Activated CD4-positive, alpha-beta T cell treated with anti-CD3 and anti-CD28 coated beads, Interleukin-2, amount 10 ng/mL, durations not matched to agents 7 days and 5 days (primary cell): ENCODE measurements at places on chromosomes 16 and 17. TPM values are rescaled to one million over a fixed set of nuclear protein-coding genes. Genes with fewer than 3 reads are reported as not detected.

DNA sequence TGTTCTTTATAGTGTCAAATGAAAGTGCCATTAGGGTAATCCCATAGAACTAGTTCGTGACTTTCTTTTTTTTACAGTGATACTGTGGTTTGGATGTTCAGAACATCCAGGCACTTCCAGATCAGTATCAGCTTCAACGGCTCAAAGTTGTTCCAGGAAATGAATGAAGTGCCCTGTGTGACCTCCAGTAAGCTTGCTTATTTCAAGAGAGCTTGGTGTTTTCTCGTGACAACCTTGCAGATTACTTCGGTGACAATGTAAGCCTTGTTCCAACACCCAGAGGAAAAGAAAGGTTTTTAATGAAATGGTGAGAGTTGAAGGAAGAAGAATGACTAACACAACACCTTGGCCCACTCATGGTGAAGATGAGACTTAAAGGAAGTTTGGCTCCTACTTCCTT lies 16.0 kb upstream of the KCNJ16 start:
- H3K36me3 ChIP-seq: no peaks in the 10 kb centered on the region
- no peak overlapping the region for H3K27ac ChIP-seq
- no peaks in the 10 kb centered on the region for H3K27me3 ChIP-seq

OSGIN1 gene
- total RNA-seq: 0.77 TPM

GRCh38 chr16:3094289-3095027 lies 4.6 kb downstream of the ZSCAN10 start:
- H3K4me3 ChIP-seq: no peak overlapping the region
- peak; percentile 64 for DNase-seq
- H3K27me3 ChIP-seq: no peaks in the 10 kb centered on the region
- peak overlapping the region; percentile 11 for H3K27ac ChIP-seq

GRCh38 chr17:64172510-64172909 lies 42.6 kb upstream of the ERN1 start:
- no peaks in the 10 kb centered on the region for H3K4me1 ChIP-seq
- H3K27ac ChIP-seq: no peak overlapping the region
- H3K36me3 ChIP-seq: peaks cover 18% of the 10 kb centered on the region
- no peak for DNase-seq
- H3K4me3 ChIP-seq: no peak overlapping the region
- H3K27me3 ChIP-seq: no peaks in the 10 kb centered on the region

- no peaks in the 10 kb centered on the region for H3K27me3 ChIP-seq
- H3K4me3 ChIP-seq: peak overlapping the region; percentile 74
- peak overlapping the region; percentile 82 for H3K27ac ChIP-seq
- H3K36me3 ChIP-seq: peaks cover 30% of the 10 kb centered on the region
These were observed 902 bp upstream of the SPATA32 start for GRCh38 chr17:45262516-45263476.

- no peak for DNase-seq
- no peaks in the 10 kb centered on the region for H3K36me3 ChIP-seq
- H3K4me3 ChIP-seq: no peak overlapping the region
- H3K27ac ChIP-seq: no peak overlapping the region
- peaks cover 9% of the 10 kb centered on the region for H3K4me1 ChIP-seq
These were observed 92.7 kb downstream of the TMEM100 start for GRCh38 chr17:55629995-55630394.

- peak; percentile 47 for DNase-seq
- peaks cover 19% of the 10 kb centered on the region for H3K4me1 ChIP-seq
- H3K36me3 ChIP-seq: peaks cover 6% of the 10 kb centered on the region
- peak within 1 kb of the TSS; percentile 81 for H3K27ac ChIP-seq
- H3K4me3 ChIP-seq: peak within 1 kb of the TSS; percentile 76
- H3K27me3 ChIP-seq: peaks cover 12% of the 10 kb centered on the region
These were observed at the start of gene TLCD3A for GRCh38 chr17:732067-732901. Gene TLCD3A, plus strand, starts transcription at chr17:732596. Its CDS starts 52 bp downstream, at chr17:732648.

GRCh38 chr17:40616592-40616991 lies 31.0 kb downstream of the SMARCE1 start:
- no peaks in the 10 kb centered on the region for H3K27me3 ChIP-seq
- no peak for DNase-seq
- no peak overlapping the region for H3K4me3 ChIP-seq
- H3K27ac ChIP-seq: peak overlapping the region; percentile 73

TBX21 gene
- 13.8 TPM for total RNA-seq

CASKIN1 gene
- 0.19 TPM for total RNA-seq

DNA sequence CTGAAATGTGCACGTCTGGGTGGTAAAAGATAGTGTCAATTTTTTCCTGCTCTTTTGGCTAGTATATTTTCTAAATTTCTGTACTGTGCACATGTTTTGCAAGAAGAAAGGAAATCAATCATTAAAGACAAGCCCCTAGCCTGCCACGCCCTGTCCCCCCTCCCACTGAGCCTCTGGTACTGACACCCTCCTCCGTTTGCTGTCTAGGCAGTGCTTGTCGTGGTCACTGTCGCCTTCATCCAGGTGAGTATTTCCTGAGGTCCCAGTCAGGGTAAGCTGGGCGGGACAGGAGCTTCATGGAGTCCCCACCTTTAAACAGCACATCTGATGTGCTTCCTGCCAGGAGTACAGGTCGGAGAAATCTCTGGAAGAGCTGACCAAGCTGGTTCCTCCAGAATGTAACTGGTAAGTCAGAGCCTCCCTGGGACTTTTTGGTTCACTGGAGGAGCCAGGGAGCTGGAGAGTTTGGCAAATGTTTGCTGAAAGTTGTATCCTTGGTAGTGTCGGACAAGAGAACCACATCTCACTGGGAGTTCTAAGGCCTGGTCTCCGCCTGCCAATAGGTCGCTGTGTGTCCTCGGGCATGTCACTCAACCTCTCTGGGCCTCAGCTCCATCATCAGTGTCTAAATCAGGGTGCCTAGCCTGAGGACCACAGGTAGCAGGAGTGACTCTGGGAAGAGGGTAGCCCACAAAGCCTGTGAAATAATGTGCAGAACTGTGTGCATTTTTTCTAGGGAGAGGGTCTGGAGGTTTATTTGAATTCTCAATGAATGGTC lies 42.2 kb downstream of the ATP2C2 start:
- H3K27ac ChIP-seq: no peak overlapping the region
- no peak for DNase-seq
- no peak overlapping the region for H3K4me3 ChIP-seq
- H3K4me1 ChIP-seq: peaks cover 3% of the 10 kb centered on the region

GRCh38 chr16:23214796-23215195 lies 32.3 kb downstream of the SCNN1G start:
- DNase-seq: no peak
- no peaks in the 10 kb centered on the region for H3K36me3 ChIP-seq
- no peak overlapping the region for H3K4me3 ChIP-seq
- H3K27ac ChIP-seq: no peak overlapping the region
- no peaks in the 10 kb centered on the region for H3K4me1 ChIP-seq

USB1 gene
- 58.0 TPM for total RNA-seq

DNA sequence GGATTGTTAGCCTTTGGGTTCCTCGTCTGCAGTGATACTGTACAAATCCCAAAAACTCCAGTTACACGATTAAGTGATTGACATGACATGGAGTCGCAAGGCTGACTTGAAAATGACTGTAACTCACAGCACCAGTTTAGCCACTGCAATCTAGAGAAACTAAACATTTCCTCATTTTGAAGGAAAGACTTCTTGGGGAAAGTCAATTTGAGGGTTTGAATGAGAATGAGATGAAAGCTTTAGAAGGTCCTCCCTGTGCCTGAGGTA lies 4.8 kb downstream of the BANP start:
- H3K27me3 ChIP-seq: no peaks in the 10 kb centered on the region
- no peak for DNase-seq
- H3K36me3 ChIP-seq: peaks cover 42% of the 10 kb centered on the region
- H3K27ac ChIP-seq: peak overlapping the region; percentile 99

EVI2A gene
- total RNA-seq: 73.4 TPM

RAB37 gene
- 30.4 TPM for total RNA-seq

DNA sequence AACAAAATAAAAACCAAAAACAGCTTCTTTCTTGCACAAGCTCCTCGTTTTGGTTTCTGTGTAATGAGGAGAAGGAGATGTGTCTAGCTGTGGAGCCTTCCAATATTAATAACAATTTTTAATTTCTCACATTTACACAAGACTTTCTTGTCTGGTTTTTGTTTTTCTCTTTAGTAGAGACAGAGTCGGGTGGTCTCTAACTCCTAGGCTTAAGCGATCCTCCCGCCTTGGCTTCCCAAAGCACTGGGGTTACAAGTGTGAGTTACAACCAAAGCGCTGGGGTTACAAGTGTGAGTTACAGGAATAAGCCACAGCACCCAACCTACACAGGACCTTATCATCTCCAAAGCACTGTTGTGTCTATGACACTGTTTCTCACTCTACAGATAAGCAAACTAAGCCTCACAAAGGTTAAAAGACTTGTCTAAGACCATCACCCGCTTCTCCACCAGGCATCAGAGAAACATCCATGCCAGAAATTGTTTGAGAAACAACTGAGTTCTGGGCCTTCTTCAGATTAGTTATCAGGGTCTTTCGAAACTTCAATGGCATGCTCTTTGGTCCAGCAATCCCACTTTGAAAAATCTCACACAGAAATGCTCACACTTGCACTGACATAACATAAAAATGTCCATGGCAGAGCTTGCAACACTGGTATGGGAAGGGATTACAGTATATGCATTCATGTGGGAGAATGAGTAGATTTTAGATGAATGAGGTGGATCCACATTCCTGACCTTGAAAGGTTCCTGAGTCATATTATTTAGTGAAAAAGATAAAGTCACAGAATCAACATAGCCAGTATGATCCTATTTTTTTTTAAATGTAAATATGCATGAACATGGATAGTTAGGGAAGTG lies 3.9 kb downstream of the ABAT start:
- peaks cover 19% of the 10 kb centered on the region for H3K4me1 ChIP-seq
- H3K27me3 ChIP-seq: no peaks in the 10 kb centered on the region
- H3K4me3 ChIP-seq: no peak overlapping the region
- H3K27ac ChIP-seq: no peak overlapping the region
- no peak for DNase-seq

- peaks cover 2% of the 10 kb centered on the region for H3K27me3 ChIP-seq
- no peak for DNase-seq
- peaks cover 62% of the 10 kb centered on the region for H3K4me1 ChIP-seq
- no peak overlapping the region for H3K4me3 ChIP-seq
- H3K36me3 ChIP-seq: no peaks in the 10 kb centered on the region
These were observed 29.0 kb downstream of the CDK5R1 start for GRCh38 chr17:32515677-32516383.

DNA sequence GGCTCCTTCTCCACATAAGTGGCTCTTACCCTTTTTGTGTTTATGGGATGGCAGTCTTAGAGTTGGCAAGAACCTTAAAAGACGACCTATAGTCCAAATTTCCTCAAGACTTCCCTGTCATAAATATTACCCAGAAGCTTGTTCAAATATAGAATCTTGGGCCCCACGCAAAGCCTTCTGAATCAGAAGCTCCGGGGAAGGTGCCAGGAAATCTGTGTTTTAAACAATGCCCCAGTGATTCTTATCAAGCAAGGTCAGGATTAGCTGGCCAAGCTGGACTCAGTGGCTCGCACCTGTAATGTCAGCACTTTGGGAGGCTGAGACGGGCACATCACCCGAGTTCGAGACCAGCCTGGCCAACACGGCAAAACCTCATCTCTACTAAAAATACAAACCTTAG lies 85.7 kb downstream of the TIMM22 start:
- H3K36me3 ChIP-seq: peaks cover 25% of the 10 kb centered on the region
- no peaks in the 10 kb centered on the region for H3K27me3 ChIP-seq
- no peaks in the 10 kb centered on the region for H3K4me1 ChIP-seq
- no peak overlapping the region for H3K4me3 ChIP-seq
- no peak overlapping the region for H3K27ac ChIP-seq
- no peak for DNase-seq

PARD6A gene
- total RNA-seq: 11.6 TPM

DNA sequence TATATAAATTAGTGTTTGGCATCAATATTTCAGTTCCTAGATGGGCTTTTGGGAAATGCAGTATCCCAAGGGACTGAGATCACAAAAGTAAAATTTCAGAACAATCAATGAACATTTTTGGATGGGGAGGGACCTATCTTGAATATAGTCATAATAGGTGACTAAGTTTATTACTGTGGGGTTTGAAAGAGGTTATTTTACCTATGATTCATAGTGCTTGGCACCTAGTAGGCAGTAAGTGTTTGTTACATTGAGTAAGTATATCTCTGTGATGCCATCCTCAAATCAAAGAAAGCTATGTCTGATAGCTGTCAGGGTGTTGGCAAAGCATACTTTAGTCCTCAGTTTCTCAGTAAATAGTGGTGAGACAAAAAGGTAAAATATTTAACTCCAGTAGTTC lies 36.9 kb downstream of the ZNF207 start:
- H3K4me3 ChIP-seq: no peak overlapping the region
- no peak for DNase-seq
- no peaks in the 10 kb centered on the region for H3K27me3 ChIP-seq
- no peak overlapping the region for H3K27ac ChIP-seq
- H3K36me3 ChIP-seq: peaks cover 19% of the 10 kb centered on the region

DNA sequence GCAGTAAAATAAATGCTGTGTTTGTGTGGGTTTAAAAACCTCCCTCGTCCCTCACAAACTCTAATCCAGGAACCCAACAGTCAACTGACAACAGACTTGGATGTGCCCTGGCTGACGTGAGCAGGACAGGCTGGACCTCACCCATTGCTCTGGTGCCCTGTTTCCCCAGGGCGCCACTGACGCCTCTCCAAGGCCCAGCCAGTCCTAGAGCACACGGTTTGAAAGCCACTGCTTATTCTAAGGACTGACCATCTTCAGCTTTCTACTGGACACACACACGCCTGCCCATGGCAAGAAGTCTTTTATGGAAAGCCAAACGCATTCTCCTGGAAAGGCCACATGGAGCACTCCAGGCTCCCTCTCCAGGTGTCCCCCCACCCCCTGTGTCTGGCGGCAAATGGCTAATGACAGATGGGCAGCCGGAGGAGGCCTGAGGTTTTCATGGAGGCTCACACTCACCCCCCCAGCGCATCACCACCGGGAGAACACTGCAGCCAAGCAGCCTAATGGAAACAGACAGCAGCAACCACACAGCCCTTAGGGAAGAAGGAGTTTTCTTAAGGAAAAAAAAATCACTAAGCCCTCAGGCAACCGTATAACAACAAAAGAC lies 319.2 kb downstream of the SOX9 start:
- no peak overlapping the region for H3K27ac ChIP-seq
- no peaks in the 10 kb centered on the region for H3K4me1 ChIP-seq
- no peak for DNase-seq
- H3K27me3 ChIP-seq: no peaks in the 10 kb centered on the region
- no peaks in the 10 kb centered on the region for H3K36me3 ChIP-seq
- no peak overlapping the region for H3K4me3 ChIP-seq
